ENCODE measurements at places on chromosomes 12 and 14.

- DNase-seq: no peak
Measured at GRCh38 chr14:41609704-41610183, 3.1 kb downstream of the LRFN5 start.

GRCh38 chr12:49346659-49347310 lies at the start of gene DNAJC22:
Gene DNAJC22 (plus strand): TSS chr12:49346888. CDS start chr12:49348873, 1,985 bp downstream.
- DNase-seq: peak; percentile 38

DNA sequence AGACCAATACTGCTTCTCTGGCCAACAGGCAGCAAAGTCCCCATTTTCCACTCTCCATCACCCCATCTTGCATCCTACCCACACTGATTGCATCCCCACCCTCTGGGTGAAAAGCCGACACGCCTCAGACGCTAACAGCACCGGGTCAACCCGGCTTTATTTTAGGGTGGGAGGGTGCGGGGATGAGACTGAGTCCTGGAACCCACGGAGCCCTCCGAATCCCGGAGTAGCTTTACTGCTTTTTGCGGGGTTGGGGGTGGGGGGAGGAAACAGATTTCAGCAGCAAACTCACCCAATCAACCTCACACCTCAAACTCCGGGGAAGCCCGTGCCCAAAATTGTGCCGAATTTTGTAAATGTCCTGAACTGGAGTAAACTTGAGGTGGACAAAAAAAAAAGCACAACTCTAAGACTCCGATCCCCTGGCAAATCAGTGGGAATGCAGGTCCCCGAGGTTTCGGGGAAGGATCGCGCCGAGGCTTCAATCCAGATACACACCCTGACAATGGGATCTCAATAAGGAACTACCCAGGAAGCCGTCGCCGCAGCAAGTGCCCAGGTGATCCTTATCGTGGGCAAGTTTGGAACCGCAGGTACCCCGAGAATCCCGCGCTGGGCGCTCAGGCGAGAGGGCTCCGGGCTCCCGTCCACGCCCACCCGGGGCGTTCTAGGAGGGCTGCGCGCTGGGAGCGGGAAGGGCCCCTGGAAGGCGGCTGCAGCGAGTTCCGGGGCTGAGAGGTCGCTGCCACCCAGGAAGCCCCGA lies 1.1 kb downstream of the GCH1 start:
- no peak for DNase-seq

- no peak for DNase-seq
Measured at GRCh38 chr12:112524676-112525425, 106.1 kb downstream of the PTPN11 start.

DNA sequence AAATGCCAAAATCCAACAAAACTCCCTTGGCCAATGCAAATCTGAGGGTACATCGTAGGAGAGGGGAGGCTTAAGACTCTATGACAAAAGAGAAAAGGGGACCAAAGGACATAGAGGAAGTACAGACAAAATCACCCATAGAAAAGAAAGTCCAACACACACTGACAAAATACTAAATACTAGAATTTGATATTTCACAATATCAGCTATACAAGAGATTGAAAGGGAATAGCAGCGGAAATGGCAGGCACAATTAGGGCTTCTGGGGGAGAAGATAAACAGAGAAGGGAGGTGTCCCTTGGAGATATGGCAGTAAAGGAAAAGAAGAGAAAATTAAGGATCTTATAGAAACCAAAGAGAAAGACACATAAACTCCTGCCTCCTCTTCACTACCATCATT lies 29.0 kb downstream of the ATP2B1 start:
- no peak for DNase-seq

- no peak for DNase-seq
Measured at GRCh38 chr12:68613209-68613904, 2.7 kb downstream of the RAP1B start.

GRCh38 chr14:95522116-95522515 lies 5.7 kb upstream of the SYNE3 start:
- no peak for DNase-seq

DNA sequence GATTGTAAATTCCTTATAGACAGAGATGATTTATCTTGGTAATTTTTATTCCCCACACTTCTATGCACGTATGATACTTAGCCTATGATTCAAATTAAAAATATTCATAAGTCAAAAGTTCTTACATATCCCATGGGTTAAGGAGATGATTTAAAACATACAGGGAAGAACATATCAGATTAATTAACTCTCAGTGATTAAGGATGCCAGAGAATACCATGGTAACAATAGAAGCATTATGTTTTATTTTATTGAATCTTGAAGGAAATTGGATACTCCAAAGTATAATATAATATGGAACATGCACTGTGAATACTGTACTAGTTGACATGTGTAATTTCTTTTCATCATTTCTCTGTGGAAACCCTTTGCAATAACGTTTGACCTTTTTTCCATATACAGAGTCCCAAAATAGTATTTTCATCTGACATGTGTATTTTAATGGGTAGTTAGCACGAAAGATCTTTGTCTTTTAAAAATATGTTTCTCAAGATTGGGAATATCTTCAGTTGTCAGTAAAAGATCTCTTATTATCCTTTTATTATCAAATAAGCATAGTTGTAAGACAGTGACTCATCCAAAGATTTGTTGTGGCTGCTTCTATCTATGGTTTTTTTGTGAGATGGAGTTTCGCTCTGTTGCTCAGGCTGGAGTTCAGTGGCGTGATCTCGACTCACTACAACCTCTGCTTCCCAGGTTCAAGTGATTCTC lies 166.7 kb downstream of the RAD51B start:
- no peak for DNase-seq

- DNase-seq: no peak
Measured at GRCh38 chr12:118238888-118239287, 103.0 kb downstream of the PEBP1 start.

GRCh38 chr12:132415327-132416120 lies 74.4 kb upstream of the FBRSL1 start:
- DNase-seq: no peak

- DNase-seq: no peak
Measured at GRCh38 chr12:74119811-74120362, 417.7 kb upstream of the ATXN7L3B start.

DNA sequence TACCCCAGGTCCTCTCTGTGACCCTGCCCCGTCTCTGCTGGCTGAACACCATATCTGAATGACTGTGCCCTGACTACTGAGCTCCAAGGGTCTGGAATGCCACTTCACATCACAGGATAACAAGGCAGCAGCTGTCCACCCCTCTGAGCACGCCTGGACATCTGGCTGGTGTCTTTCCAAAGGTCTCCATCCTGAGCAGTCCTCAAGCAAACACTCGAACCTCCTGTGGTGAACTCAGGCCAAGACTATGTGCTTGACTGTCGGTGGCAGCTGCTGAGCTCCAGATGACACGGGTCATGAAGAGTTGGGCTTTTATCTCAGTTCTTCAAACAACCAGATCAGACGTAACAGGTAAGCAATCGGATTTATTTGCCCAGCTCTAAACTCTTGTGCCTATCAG lies 117.2 kb upstream of the BCL2L14 start:
- DNase-seq: no peak

- DNase-seq: no peak
Measured at GRCh38 chr12:19945559-19946435, 422.5 kb upstream of the PDE3A start.

DNA sequence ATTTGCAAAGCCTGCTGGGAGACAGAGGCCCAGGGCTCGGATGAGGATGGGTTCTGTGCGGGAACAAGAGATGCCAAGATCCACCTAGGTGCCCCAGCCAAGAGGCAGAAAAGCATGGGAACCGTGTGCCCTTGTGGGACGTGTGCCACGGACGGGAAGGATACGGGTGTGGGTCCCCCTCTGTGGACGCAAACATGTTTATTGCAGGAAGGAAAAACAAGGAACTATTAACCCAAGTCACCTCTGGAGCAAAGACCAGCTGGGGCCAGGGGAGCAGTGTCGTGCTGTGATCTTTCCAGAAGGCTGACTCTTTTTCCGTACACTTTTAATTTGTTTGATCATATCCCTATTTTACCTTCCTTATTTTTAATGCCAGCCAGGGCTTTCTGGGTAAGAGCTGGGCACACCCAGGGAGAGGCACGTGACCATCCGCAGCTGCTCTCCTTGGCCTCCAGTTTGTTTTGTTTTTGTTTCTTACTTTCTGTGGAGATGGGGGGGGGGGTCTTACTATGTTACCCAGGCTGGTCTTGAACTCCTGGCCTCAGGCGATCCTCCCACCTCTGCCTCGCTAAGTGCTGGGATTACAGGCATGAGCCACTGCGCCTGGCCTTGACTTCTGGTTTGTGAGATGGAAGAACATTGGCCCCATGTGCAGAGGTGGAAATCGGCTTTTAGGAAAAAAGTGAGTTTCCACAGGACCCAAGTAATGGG lies 20.7 kb downstream of the SCARB1 start:
- DNase-seq: no peak

- no peak for DNase-seq
Measured at GRCh38 chr12:62977418-62977817, 42.5 kb upstream of the PPM1H start.

GRCh38 chr12:78406828-78407227 lies 457.7 kb upstream of the SYT1 start:
- DNase-seq: no peak

- DNase-seq: no peak
Measured at GRCh38 chr14:55123852-55124639, 5.0 kb upstream of the LGALS3 start.

DNA sequence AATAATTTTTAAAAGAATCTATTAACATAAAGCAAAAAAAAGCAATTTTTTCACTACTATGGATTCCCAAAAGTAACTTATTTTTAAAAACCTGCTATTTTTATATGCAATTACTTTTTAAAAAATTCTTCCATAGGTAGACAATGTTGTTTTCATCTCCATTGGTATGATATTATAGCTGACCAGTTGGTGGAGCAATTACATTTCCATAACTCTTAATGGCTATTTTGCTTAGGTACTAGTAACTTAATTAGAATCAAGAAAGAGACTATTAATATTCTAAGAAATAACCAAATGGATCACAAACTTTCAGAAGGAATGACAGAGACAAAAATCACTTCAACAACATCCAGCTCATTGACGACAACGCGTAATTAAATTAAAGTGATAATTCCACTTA lies 64.7 kb upstream of the PTCSC3 start:
- no peak for DNase-seq

DNA sequence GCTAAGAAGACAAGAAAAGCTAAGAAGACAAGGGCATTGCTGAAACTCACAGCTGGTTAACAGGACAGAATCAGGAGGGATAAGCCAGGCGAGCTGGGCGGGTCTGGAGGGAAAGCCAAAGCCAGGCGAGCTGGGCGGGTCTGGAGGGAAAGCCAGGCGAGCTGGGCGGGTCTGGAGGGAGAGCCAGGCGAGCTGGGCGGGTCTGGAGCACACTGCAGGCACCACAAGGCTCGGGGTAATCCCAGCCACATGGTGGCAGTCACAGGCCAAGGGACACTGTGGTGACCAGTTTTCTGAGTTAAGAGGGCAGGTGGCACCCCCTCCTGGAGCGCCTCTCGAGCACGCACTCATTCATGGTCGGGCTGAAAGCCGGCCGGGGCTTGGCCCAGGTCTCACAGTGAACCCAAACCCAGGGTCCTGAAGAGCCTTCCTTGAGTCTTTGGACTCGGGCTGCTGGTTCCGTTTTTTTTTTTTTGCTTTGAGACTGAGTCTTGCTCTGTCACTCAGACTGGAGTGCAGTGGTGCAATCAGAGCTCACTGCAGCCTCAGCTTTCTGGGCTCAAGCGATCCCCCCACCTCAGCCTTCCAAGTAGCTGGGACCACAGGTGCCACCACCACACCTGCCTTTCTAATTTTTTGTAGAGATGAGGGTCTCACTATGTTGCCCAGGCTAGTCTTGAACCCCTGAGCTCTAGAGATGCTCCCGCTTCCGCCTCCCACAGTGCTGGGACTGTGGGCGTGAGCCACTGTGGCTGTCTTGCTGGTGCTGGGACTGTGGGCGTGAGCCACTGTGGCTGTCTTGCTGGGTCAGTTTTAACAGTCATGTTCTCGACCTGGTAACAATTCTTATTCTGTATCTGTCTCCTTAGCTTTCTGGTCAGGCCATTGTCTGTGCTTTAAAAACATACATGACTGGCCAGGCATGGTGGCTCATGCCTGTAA lies 40.2 kb downstream of the HSP90AA1 start:
- no peak for DNase-seq

GRCh38 chr14:71362920-71363584 lies 455.8 kb downstream of the PCNX1 start:
- DNase-seq: no peak

- no peak for DNase-seq
Measured at GRCh38 chr12:132998741-132999140, 12.6 kb downstream of the ZNF26 start.
